ENCODE measurements at places on chromosomes 2 and 18.

DNA sequence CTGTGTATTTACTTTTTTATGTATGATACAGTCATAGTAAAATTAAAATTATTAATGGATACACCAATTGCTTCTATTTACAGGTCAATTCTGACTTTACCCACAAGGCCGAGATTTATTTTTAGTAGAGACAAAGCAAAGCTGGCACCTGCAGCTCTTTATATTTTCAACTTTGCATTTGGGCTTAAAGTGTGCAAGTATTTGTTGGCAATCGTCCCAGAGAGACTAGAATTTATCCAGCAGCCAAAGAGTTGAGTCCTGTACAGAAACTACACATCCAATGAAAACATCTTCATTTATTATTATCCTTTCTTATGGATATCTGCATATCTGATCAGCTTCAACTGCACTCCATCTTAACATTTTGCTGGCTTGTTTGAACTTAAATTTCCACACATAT lies 485.6 kb downstream of the SOX11 start:
- no peak for DNase-seq

- no peak for DNase-seq
Observed at GRCh38 chr2:5064687-5065086, 627.5 kb upstream of the SOX11 start.

- no peak for DNase-seq
Observed at GRCh38 chr18:53753601-53754000, 470.9 kb downstream of the MBD2 start.

GRCh38 chr2:209694748-209695147 lies 76.9 kb upstream of the UNC80 start:
- DNase-seq = no peak

DNA sequence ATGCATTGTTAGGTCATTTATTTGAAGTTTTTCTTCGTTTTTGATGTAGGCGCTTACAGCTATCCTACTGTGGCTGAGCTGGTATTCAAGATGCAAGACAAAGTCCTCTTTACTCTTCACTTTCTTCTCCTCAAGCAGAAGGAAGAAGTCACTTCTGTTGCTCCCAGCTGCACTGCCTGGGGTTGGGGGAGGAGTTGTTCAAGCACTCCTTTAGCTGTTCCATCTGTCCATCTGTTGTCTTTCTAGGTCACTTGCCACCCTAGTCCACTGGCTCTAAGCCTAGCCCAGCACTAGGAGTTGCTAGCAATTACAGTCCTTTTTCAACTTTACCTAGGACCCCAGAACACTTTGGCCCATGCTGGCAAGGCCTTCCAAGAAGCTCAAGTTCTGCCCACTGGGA lies 200.6 kb upstream of the RBMS1 start:
- no peak for DNase-seq

All from NCI-H1436 treated with DMSO at 0.1 percent for 48 hours (cell line).